ENCODE measurements at places on chromosomes 5 and 9. TPM values are rescaled to one million over a fixed set of nuclear protein-coding genes. Genes with fewer than 3 reads are reported as not detected.
A peak's percentile ranks its signal among the peaks of the same experiment; 100 is the strongest.

PCDHGA3 gene
- 1.4 TPM for polyA plus RNA-seq

MARCHF3 gene
- polyA plus RNA-seq: 27.0 TPM

CTXN3 gene
- not detected for polyA plus RNA-seq

COL15A1 gene
- polyA plus RNA-seq: 1.3 TPM

DNA sequence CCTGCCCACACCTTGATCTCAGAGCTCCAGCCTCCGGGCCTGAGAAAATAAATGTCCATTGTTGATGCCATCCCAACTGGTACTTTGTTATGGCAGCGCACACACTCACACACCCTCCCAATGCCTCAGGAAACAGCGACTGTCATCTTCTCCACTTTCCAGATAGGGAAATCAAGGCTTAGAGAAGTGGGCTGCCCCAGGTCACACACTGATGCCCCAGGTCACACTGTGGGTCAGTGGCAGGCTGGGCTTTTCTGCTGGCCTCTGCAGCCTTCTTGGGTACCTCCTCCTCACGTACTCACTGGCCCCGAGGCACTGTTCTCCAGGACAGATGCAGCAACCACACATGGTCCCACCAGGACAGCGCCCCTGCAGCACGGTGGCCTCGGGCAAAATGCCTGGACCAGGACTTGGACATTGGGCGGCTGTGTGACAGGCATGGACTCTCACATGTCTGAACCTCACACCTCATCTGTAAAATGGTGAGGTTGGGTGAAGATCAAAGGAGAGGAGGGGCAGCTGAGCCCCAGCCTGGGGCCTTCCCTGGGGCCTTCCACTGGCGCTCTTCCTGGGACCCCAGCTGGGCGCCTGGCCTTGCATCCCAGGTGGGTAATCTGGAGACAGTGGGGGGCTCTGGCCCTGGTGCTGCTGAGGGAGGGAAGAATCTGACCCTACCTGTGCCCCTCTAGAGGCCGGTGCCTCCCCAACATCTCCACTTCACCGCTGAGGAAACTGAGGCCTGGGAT, 156.0 kb downstream of the COL23A1 start:
- no peak overlapping the region for H3K27ac ChIP-seq
- H3K27me3 ChIP-seq: no peaks in the 10 kb centered on the region
- no peaks in the 10 kb centered on the region for H3K4me1 ChIP-seq

GRCh38 chr9:18208166-18209059, 265.5 kb upstream of the ADAMTSL1 start:
- peak; percentile 71 for DNase-seq
- no peak overlapping the region for H3K27ac ChIP-seq
- H3K36me3 ChIP-seq: no peaks in the 10 kb centered on the region
- no peaks in the 10 kb centered on the region for H3K4me1 ChIP-seq
- H3K4me3 ChIP-seq: no peak overlapping the region

DNA sequence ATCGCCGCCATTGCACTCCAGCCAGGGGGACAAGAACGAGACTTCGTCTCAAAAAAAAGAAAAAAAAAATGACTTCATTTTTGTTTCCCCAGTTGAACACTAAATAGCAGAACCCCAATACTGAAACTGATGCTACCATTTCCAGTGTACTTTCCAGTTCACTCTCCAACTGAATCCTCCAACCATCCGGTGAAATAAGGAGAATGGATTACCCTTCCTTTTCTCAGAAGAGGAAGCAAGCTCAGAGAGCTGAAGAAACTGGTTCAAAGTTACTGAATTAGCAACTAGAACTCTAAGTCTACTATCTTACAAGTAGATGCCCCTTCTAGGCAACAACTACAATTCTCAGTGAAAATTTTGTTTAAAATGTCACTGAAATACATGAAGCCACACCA, 3.9 kb downstream of the FAM13B start:
- peaks cover 12% of the 10 kb centered on the region for H3K4me1 ChIP-seq
- no peaks in the 10 kb centered on the region for H3K36me3 ChIP-seq
- H3K27me3 ChIP-seq: no peaks in the 10 kb centered on the region
- no peak overlapping the region for H3K27ac ChIP-seq
- H3K4me3 ChIP-seq: no peak overlapping the region

DNA sequence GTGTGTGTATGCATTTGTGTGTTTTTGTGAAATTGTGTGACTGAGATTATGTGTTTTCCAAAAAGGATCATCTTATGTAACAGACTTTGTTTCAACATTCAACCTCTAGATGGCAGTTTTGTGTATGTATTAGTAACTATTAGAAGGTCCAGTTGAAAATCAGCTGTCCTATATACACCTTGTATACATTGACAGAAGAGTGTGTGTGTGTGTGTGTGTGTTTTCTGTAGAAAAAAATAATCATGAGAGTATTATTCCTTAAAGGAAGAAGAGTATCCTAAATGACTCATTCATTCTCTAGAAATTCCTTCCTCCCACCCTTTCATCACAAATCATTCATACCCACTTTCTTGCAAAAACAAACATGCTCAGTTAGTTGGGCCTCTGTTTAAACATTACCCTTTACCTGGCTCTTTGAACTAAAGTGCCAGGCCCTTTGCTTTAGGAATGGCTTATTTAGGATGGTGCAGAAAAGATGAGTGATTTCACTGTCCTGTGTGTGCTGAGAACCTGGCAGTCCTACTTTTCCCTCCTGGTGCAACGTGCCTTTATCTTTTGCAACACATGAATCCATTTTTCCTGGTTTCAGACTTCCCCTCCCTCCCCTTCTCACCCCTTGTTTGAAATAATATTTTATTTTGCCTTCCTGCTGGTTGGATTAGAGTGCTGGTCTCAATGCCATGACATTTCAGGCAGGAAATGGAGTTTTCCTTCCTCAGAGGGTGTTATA, 152.2 kb downstream of the ARHGAP26 start:
- H3K36me3 ChIP-seq: no peaks in the 10 kb centered on the region
- no peaks in the 10 kb centered on the region for H3K4me1 ChIP-seq
- H3K4me3 ChIP-seq: no peak overlapping the region
- no peak overlapping the region for H3K27ac ChIP-seq
- peak; percentile 61 for DNase-seq

- H3K27me3 ChIP-seq: no peaks in the 10 kb centered on the region
- no peaks in the 10 kb centered on the region for H3K36me3 ChIP-seq
- H3K27ac ChIP-seq: no peak overlapping the region
- no peak for DNase-seq
- no peak overlapping the region for H3K4me3 ChIP-seq
- no peaks in the 10 kb centered on the region for H3K4me1 ChIP-seq
These were observed 450.3 kb upstream of the CLINT1 start for GRCh38 chr5:158309088-158309807.

- no peak for DNase-seq
- H3K27me3 ChIP-seq: no peaks in the 10 kb centered on the region
- peak overlapping the region; percentile 82 for H3K27ac ChIP-seq
- H3K4me3 ChIP-seq: no peak overlapping the region
- no peaks in the 10 kb centered on the region for H3K36me3 ChIP-seq
These were observed 1363.3 kb downstream of the MAT2B start for GRCh38 chr5:164868761-164869160.

DNA sequence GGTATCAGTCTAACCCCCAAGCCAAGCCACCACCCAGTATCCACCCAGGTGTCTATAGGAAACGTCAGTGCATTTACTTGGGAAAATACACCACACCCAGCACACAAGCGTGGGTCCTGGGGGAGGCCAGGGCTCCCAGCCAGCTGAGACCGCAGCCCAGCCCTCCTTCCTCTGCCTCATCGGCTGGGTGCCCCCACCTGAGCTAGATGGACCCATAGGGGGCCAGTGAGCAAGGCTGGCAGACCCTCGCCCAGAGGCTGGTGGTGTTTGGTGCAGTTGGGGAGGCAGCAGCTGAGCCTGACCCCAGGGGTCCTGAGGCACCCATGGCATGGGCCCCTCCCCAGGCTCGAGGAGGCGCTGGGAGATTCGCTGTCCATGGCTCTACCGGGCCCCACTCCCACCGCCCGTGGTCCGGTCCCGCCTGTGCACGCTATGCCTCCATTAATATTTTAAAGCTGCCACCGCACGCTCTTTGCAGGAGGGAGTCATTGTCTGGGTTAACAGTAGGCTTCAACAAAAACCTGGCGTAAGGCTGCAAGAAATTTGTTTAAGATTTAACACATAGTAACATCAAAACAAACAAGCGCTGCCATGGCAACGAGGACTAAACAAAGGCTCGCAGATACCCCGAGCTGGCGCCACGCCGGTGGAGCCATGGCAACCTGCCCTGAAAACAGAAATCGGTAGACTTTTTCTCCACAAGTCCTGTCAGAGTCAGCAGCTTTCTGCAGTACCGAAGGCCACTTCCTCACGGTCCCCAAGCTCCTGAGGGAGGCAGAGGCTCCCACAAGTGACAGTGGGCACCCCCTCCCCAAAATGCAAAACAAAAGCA, 20.6 kb downstream of the TPPP start:
- H3K4me3 ChIP-seq: no peak overlapping the region
- no peak overlapping the region for H3K27ac ChIP-seq
- peak; percentile 28 for DNase-seq

DNA sequence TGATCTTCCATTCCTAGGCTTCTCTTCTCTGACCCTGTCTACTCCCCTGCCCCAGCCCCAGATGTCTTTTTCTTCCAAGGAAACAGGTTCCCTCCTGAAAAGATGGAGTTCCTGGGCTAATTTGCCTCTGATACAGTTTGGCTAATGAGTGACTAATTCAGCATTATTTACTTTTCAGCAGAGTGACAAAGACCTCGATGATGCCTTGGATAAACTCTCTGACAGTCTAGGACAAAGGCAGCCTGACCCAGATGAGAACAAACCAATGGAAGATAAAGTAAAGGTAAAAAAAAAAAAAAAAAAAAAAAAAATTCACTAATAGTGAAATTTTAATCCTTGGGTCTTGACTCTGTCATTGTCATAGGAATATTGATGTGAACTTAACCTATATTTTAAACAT, 42.7 kb downstream of the ERAP1 start:
- peaks cover 79% of the 10 kb centered on the region for H3K36me3 ChIP-seq
- H3K27ac ChIP-seq: no peak overlapping the region
- no peak overlapping the region for H3K4me3 ChIP-seq

DNA sequence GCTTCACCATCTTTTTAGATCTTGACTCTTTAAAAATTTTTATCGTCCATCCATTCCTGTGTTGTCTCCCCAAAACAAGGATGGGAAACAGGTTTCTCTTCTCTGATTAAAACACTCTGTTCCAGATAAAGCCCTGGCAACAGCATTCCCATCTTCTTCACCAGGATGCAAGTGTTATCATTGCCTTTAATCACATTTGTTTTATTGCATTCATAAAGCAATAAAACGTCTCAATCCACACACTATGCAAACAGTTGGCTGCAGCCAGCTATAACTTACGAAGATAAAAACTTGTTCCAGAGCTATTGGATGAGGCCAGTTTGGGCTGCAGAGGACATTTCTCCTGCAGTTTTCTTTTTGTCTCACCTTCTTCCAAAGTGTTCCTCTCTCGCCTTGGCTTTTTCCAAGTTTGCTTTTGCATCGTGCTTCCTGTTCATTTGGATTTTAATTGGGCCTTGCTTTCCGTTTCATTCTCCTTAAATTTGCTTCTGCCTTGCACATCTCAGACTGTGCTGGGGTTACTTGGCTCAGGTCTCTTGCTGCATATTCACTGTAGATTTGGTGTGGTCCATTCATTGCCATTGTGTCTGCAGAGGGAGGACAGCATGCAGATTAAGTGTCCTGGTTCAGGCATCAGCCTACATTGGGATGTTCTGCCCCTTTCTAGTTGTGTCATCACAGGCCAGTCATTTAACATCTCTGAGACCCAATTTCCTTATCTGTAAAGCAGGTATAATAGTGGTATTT, 136.5 kb upstream of the LIFR start:
- H3K4me3 ChIP-seq: no peak overlapping the region
- peaks cover 3% of the 10 kb centered on the region for H3K4me1 ChIP-seq
- H3K36me3 ChIP-seq: no peaks in the 10 kb centered on the region
- no peak for DNase-seq

GRCh38 chr9:94553029-94553938, 1.6 kb upstream of the PCAT7 start:
- H3K27me3 ChIP-seq: no peaks in the 10 kb centered on the region
- H3K36me3 ChIP-seq: no peaks in the 10 kb centered on the region
- peak overlapping the region; percentile 88 for H3K4me3 ChIP-seq
- no peaks in the 10 kb centered on the region for H3K4me1 ChIP-seq

- H3K27ac ChIP-seq: no peak overlapping the region
- H3K27me3 ChIP-seq: no peaks in the 10 kb centered on the region
- H3K36me3 ChIP-seq: no peaks in the 10 kb centered on the region
- H3K4me1 ChIP-seq: peaks cover 6% of the 10 kb centered on the region
- H3K4me3 ChIP-seq: no peak overlapping the region
- no peak for DNase-seq
These were observed 52.3 kb upstream of the APC start for GRCh38 chr5:112685386-112685785.

GRCh38 chr5:96663608-96664007, 1.4 kb downstream of the CAST start:
- no peaks in the 10 kb centered on the region for H3K4me1 ChIP-seq
- peaks cover 38% of the 10 kb centered on the region for H3K27me3 ChIP-seq
- no peaks in the 10 kb centered on the region for H3K36me3 ChIP-seq
- peak overlapping the region; percentile 61 for H3K4me3 ChIP-seq

DNA sequence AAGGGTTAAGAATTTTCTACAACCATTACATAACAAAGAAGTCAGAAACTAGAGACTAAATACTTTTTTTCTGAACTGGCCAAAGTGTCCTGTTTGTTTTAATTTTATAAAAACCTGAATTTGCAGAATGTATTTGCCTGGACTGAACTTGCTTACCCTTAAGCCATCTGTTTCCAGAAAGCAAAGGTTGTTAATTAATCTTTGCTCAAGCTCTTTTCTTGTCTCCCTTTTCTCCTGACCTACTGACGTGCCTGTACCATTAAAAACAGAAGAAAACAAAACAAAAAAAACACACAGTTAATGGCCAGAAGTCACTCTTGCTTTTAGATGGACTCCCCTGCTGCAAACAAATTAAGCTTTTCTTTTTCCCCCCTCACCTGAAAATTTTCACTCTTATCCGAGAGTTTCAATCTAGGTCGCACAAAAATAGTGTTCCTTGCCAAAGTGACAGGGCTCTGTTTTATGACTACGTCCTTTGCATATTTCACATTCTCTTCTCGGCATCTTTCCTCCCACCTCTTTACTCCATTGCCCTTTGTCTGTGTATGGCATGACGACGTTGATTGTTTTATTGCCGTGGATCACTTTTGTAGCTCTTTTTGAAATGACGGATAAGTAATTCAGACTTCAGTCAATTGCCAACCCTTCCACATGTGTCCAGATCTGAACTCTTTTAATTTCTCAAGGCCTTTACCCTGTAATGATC, 333.8 kb upstream of the GRIN3A start:
- no peak for DNase-seq
- H3K4me3 ChIP-seq: no peak overlapping the region
- no peaks in the 10 kb centered on the region for H3K36me3 ChIP-seq
- no peaks in the 10 kb centered on the region for H3K4me1 ChIP-seq

DNA sequence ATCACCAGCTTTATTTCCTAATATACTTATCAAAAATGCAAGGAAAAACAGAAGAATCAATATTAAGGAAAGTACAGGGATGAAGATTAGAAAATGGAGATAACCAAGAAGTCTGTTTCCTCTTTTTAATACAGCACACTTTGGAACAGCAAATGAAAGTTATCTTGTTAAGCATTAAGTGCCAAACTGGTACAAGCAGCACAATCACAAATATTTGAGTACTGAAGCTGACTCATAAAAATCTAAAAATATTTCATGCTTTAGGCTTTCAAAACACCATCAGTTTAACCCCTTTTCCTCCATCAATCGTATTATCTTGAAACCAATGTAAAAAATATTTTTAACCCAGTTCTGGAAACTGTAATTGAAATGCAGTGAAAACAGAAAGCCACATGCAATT, 2.7 kb downstream of the FBXW11 start:
- H3K4me1 ChIP-seq: peaks cover 48% of the 10 kb centered on the region
- H3K36me3 ChIP-seq: no peaks in the 10 kb centered on the region
- no peak for DNase-seq
- peak overlapping the region; percentile 2 for H3K4me3 ChIP-seq
- no peaks in the 10 kb centered on the region for H3K27me3 ChIP-seq

- H3K27ac ChIP-seq: no peak overlapping the region
- no peak for DNase-seq
- H3K4me1 ChIP-seq: peaks cover 8% of the 10 kb centered on the region
- H3K27me3 ChIP-seq: no peaks in the 10 kb centered on the region
- no peak overlapping the region for H3K4me3 ChIP-seq
These were observed 125.7 kb downstream of the FGF18 start for GRCh38 chr5:171544913-171545765.

Measured in cardiac muscle cell (in vitro differentiated cells and primary cell).